ENCODE measurements at places on chromosomes 3 and 15.

DNA sequence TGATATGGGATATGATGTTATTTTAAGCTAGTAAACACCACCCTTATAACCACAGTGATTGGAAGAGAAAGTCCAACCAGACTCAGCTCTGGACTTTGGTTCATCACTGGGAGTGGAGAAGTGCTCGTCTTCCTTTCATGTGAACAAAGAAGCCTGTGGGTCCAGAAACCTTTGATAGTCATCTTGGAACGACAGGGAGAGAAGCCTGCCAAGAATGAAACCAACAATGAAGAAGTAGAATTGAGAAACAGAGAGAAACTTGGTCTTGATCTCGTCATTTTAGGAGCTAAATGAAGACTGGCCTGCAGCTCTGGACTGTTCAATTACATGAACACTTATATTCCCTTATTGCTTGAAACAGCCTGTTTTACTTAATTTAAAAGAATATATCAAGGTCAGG lies 13.1 kb upstream of the SLC35G2 start:
- DNase-seq, result no peak

DNA sequence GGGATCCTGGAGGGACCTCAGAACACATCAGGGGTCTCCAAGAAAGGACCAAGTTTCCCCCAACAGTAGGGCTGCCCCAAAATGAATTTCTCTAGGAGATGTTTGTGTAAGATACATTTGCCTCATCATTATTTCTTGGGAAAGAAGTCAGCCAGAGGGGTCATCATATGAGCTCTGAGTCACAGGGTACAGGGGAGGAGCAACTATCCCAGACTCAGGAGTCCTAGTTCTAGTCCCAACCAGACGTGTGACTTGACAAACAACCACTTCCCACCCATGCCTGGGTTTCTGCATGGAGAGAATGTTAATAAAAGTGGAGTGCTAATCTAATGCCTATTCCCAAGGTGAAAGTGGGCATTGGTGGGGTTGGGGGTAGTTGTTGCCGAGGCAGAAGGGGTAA lies 144.1 kb downstream of the ALDH1A2 start:
- no peak for DNase-seq

- DNase-seq, result no peak
These were observed 141.7 kb downstream of the RPLP1 start for GRCh38 chr15:69593981-69594966.

GRCh38 chr3:43075904-43076661 lies 29.8 kb downstream of the POMGNT2 start:
- DNase-seq, result no peak

- no peak for DNase-seq
These were observed 492.4 kb upstream of the FRG2C start for GRCh38 chr3:75171630-75172230.

GRCh38 chr3:25035526-25035925 lies 392.5 kb upstream of the RARB start:
- no peak for DNase-seq

GRCh38 chr3:156216852-156217251 lies 96.5 kb downstream of the KCNAB1 start:
- DNase-seq, result no peak

GRCh38 chr3:87333393-87333892 lies 57.1 kb upstream of the POU1F1 start:
- DNase-seq, result no peak

DNA sequence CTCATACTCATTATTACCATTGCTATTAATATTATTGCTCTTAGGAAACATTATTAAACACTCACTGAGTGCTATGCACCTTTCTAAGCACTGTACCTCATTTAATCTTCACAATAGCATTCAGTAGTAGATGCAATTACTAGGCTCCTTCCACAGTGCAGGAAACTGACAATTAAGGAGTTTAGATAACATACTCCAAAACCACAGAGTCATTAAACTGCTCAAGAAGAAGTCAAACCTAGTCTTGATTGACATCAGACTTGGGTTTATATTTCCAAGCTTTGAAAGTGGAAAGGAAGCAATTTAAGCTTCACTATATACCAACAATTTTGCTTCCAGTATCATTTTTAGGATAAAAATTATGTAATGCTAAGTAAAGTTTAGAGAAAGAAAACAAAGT lies 490.1 kb upstream of the ARRDC4 start:
- no peak for DNase-seq

DNA sequence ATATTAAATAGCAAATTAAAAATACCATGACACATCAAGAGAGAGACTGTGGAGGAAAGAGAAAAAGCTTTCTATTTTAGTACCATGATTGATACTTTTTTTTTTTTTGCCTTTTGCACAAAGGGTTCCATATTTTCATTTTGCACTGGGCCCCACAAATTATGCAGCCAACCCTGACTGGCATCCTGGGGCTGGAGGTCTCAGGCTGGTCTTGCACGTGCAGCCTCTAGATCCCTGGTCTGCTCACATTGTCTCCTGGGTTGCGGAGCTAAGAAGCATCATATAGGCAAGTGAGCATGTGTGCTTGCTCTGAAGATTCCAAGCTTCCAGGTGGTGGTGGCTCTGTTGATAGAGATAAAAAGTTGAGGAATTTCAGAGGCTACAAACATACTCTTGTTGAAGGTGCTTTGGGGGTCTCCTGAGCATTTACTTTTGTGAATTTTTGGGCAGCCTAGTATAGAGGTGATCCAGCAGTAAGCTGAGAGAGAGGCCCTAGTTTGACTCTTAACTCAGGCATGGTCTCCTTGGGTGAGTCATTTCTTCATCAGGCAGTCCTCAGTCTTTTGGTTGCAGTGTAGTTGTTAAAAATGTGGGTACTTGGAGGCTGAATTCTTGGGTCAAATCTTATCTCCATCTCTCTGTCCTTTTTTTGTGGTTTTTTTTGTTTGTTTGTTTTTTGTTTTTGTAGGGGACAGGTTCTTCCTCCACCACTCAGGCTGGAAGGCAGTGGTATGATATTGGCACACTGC lies 31.3 kb downstream of the SMAD3 start:
- no peak for DNase-seq

- no peak for DNase-seq
These were observed 44.4 kb upstream of the FAN1 start for GRCh38 chr15:30859091-30859874.

DNA sequence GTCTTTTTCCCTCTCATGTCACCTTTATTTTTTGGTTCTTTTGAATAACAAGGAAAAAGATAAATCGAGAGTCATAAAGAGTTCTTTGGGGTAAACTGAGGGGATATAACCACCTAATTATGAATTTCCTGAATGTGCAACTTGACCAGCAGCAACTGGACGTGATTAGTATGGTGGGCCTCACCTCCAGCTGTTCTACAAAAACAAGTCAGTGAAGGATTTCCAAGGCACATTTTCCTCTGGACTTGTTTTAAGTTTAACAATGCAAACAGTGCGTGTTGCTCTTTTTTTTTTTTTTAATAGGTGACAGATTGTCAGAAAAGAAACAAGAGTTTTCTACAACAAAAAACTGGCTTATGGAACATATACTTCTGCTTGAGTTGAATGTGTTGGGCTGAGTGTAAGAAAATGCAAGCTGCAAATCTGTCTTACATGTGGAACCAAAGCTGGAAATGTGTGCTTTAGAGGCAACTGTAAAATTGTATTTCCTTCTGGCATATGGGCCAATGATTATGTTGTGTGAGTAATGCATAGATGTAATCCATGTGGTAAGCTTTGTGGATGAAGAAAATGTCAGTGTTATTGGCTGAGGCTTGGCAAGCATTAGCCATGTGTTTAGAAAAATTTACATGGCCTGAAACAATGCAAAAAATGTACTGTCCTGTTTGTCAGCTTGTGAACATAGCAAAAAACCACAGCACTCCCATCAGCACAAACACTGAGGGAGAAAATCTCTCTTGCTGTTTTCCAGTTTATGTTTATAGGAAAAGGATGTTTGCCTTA lies 44.5 kb upstream of the FNDC3B start:
- DNase-seq, result no peak

- no peak for DNase-seq
These were observed 94.7 kb downstream of the TNIK start for GRCh38 chr3:171365489-171365888.

DNA sequence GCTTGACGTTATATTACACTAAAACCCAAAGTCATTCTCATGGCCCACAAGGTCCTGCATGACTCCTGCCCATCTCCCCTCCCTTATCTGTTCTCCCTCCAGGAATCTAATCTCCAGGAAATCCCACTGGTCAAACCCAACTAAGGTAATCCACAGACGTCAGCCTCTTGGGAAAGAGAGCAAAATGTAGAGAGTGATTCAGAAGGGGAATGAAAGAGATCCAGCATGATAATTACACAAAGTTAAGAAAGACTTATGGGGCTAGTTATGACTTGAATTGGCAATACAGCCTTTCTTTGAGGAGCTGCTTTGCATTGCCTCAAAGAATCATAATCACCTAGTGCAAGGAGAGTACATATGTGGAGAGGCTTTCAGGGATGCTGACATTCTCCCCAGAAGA lies 137.8 kb upstream of the MYRIP start:
- DNase-seq, result no peak

GRCh38 chr3:130626049-130626448 lies 109.1 kb downstream of the COL6A6 start:
- DNase-seq, result no peak

DNA sequence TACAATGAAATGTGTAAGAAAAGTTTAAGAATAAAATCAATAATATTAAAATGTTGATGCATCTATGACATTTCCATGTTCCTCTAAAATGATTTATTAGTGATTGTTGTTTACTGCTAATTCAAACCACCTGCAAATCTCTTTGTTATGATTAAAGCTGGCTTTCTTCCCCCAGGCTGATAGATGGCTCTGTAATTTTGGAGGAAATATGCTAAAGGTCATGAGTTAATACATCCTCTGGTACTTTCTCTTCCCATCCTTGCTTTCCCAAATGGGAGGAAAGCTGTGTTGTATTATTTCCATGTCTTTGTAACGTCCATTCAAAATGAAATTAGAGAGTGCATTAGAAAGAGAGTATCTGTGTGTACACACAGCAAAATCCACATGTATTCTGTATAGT lies 139.5 kb upstream of the TMCO5A start:
- DNase-seq, result no peak

GRCh38 chr3:159828542-159828943 lies 160.1 kb upstream of the IL12A start:
- DNase-seq, result no peak

Measured in stimulated activated CD8-positive, alpha-beta memory T cell treated with anti-CD3 and anti-CD28 coated beads, Interleukin-4, amount 100 ng/mL, for 48 hours (primary cell).